ENCODE measurements at places on chromosomes 2 and 18.
A peak's percentile ranks its signal among the peaks of the same experiment; 100 is the strongest.

GRCh38 chr2:66323406-66323805, 111.5 kb upstream of the MEIS1 start:
- DNase-seq = no peak

GRCh38 chr18:70452501-70452900, 163.7 kb downstream of the SOCS6 start:
- no peak for DNase-seq

DNA sequence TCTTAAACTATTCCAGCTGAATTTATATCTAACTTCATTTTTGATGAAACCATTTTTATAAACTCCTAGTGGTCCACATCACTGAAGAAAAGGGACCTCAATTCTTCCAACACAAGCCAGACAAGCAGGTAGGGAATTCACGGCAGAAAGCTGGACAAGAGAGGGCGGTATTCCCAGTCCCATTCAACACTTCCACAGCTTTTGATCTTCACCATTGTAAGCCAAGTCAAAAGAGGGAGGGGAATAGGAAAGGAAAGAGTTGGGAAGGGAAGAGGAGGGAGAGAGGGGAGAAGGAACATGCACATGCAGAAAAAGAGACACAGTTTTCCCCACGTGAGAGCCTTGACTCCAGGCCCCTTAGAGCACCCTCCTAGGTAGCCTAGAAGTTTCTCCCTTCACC, 77.4 kb downstream of the CCBE1 start:
- no peak for DNase-seq

GRCh38 chr2:128313091-128313836, 5.4 kb downstream of the HS6ST1 start:
- no peak for DNase-seq

DNA sequence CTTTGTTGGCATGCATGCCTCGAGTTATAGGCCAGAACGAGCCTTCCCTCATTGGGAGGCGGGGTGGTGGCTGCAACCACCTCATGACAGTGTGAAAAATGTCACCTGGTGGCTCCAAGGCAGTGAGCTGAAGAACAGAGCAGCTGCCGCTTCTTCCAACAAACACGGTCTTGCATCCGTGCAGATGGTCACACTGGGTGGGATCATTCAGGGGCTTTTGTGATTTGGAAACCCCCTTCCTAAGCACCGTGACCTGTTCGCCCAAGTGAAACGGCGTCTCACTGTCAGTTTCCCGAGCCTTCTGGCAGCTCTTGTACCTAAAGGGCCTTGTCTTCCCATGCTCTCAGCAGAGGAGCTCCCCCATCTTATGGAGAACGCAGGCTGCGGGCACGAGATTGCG, 159.7 kb downstream of the NAPG start:
- no peak for DNase-seq

DNA sequence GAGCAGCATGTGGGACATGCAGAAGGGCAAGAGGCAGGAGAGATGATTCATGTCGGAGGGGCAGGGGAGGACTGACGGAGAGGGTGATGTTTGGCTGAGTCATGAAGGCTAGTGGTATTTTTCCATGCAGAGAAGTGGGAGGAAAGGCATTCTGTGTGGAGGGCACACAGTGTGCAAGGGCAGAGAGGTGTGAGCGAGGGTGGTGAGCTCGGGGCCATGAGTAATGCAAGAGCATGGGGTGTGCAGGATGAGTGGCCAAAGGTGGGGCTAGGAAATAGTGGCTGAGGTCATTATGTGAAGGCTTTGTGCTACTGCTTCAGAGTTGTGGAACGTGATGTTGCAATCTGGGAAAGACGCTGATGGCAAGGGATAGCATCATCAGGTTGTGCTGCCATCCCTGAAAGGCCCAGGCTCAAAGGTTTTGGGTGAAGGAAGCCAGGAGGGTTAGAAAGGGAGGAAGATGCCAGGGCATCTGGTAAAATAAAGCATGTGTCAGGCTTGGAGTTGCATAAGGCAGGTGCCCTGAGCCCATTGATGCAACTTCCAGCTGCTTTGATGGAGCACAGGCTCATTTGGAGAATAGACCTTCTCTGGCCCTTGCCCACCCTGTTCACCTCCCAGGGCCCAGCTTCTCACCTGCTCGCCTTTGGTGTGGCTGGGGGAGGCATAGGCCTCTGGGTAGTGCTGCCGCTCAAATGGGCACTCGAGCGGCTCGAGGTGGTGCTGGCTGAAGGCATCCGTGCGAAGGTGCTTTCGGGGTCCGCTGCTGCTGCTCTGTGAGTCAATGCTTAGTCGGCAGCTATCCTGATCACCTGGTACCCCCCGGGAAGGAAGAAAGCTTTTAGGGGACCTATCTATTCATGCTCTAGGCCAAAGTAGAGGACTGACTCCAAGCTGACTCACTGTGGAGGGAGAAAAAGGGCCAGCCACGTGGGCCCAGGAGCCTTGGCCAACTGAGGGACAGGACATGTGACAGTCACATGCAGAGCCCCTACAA, 37.5 kb downstream of the PAX8 start:
- peak; percentile 76 for DNase-seq

- DNase-seq = peak; percentile 55
Observed at GRCh38 chr2:64924170-64924934, 64.8 kb upstream of the SLC1A4 start.

DNA sequence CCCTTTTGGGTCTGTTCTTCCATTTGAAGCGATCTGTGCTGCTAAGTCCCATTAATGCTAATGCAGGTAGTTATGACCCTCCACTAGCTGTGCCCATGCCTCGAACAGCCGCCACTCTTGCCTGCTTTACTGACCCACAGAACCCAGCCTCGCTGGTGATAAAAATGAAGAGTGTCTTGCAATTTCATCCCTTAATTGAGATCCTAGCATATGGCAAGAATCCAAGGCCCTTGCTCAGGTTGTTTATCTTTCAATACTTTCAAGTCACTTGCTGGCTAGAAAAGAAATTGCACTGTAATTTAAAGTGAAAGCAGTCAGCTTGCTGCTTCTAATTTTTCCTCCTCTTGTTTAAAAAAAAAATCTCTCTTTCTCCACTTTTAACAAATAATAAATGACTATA, 73.6 kb downstream of the ZNF521 start:
- DNase-seq = no peak

- DNase-seq = no peak
Observed at GRCh38 chr18:44981121-44981520, 300.4 kb downstream of the SETBP1 start.

DNA sequence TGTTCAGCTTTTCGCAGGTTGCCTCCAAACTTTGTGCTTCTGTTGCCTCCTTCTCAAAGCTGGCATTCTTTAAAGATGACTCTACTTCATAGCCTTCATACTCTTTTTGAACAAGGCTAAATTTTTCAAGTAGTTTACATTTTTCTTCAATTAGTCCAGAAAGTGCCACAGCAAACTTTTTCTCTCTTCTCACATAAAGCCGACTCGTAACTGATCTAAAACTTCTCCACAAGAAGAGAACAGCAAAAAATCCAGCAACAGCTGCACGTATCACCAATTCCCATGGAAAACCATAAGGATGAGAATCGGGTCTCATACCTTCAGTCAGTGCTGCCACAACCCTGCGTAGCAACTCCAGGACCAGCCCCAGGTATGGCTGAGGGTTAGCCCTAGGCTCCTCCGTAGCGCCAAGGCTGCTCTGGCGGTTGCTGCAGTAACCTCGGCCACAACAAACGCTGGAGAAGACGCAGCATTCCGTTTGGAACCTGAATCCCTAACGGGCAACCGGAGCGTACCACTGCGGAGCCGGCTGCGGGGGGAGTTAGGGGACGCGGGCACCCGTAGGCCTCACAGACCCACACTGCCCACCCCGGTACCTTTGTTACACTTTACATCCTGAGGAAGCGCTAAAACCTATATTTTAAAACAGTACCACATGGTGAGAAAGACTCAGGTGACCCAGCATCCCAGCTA, at the start of gene CTAGE1:
CTAGE1 (minus strand) TSS at position 420 of the 693 bp plus-strand sequence; CDS start at position 316, 104 bp downstream.
- DNase-seq = no peak

DNA sequence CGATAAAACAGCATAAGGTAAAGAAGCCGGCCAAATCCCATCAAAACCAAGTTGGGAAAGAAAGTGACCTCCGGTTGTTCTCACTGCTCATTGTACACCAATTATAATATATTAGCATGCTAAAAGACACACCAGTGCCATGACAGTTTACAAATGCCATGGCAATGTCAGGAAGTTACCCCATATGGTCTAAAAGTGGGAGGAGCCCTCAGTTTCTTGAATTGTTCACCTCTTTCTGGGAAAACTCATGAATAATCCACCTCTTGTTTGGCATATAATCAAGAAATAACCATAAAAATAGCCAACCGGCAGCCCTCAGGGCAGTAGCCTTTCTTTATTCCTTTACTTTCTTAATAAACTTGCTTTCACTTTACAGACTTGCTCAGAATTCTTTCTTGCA, 544.9 kb upstream of the SETBP1 start:
- no peak for DNase-seq

DNA sequence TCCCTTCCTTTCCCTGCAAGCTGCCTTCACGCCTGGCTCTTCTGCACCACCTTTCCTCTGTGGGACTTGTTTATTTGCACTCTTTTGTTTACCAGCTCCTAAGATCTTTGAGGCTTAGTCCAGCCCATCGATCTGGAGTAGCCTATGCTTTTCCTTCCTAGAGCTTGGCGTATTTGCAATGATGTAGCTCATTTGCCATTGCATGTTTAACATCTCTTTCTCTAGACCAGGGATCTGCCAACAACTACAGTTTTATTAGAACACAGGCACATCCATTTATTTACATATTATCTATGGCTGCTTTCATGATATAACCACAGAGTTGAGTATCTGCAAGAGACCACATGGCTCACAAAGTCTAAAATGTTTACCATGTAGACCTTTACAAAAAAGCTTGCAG, 150.4 kb downstream of the RAPGEF4 start:
- DNase-seq = no peak

DNA sequence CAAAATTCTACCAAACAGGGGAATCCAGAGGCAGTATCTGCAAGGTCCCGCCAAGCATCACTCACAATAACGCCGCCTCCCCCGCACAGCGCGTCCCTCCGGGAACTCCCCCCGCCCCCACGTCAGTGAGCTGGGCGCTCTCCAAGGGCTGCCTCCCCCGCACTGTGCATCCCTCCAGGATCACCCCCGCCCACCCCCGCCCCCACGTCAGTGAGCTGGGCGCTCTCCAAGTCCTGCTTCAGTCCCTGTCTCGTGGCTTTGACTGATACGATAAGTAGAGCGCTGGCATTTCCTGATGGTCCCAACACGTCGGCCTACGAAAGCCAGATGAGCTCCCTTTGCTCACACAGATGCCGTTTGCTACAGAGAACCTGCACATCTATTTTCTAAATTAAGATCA, 130.7 kb upstream of the TPO start:
- no peak for DNase-seq

DNA sequence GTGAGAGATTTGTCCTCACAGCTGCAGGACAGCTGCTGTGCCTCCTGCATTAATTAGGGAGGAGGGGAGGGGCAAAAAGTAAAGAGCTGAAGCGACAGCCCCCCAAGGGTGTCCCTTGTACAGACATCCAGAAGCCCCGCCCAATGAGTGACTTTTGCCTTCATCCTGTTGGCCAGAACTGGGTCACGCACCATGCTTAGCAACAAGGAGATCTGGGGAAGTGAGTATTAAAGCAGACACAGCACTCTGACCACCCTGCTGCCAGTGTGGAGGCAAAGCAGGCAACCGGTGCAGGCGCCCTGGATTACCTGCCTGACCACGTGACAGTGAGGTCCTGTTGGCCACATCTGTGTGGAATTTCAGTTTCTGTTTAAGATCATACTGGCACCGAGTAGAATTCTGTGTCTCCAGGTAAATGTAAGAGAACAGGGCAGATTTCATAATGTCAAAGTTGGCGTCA, 21.5 kb upstream of the BIN1 start:
- peak; percentile 91 for DNase-seq
